Hippocampal formation (tissue), 2 donors: ENCODE measurements at places on chromosomes 11 and 22.
A peak's percentile ranks its signal among the peaks of the same experiment; 100 is the strongest.

DNA sequence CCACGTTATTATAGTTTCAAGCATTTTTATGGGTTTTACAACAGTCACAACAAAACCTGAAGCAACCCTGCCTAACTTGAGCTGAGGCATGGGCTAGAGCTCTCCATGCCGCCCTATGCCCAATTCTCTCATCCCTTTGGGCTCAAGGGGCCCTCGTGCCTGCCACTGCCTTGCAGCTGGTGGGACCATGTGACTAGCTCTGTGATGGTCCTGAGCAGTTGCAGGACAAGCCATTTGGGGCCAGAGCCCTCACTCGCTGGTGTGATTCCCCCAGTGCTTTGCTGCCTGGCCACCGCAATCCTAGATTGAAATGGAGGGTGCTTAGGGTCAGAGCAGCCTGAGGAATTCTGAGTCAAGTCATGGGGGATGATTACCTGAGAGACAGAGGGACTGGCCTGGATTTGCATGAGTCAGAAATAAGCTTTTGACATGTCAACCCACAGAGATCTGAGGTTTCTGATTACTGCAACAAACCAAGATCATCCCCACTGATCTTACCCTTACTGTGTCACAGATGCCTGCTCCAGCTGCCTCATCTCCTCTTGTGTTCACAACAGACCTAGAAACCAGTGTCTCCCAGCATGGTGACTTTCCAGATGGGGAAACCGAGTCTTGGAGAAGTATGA is 323.7 kb downstream of the BRD1 start:
- no peak for DNase-seq

- DNase-seq: no peak
Observed at GRCh38 chr22:41394012-41394356, 12.2 kb downstream of the TEF start.

GRCh38 chr22:24413736-24414385 is 13.5 kb upstream of the ADORA2A start:
- DNase-seq: no peak

- no peak for DNase-seq
Observed at GRCh38 chr11:130246738-130247137, 68.0 kb downstream of the ZBTB44 start.

DNA sequence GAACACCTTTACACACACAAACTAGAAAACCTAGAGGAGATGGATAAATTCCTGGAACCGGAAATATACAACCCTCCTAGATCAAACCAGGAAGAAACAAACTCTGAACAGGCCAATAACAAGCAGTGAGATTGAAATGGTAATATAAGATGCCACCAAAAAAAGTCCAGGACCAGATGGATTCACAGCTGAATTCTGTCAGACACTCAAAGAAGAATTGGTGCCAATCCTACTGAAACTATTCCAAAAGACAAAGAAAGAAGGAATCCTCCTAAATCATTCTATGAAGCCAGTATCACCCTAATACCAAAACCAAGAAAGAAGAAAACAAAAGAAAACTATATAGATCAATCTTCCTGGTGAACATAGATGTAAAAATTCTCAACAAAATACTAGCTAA is 33.9 kb downstream of the PIWIL3 start:
- DNase-seq: no peak

- DNase-seq: no peak
Observed at GRCh38 chr11:109972939-109973338, 120.3 kb upstream of the ZC3H12C start.

DNA sequence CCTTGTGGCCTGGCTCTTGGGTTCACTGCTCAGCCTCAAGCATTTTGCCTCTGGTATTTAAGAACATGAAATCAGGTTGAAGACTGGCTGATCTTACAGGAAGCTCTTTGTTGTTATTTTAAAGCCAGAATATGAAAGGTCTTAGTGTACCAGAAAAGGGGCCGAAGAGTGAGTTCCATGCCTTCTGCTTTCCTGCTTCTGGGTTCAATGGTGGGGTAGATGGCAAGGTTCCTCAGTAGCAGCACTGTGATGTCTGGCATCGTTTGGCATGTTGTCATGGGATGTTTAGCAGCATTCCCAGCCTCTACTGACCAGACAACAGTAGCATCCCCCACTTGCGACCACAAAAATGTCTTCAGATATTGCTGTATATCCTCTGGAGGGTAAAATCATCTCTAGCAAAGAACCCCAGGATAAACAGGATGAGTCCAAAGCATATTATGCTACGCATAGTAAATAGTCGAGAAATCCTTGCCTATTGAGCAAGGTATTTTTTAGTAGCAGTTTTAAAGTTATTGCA is 2.4 kb downstream of the VPS26B start:
- DNase-seq: no peak

- peak; percentile 68 for DNase-seq
Observed at GRCh38 chr22:31347251-31348008, 1.3 kb upstream of the PATZ1 start.

- DNase-seq: peak; percentile 59
Observed at GRCh38 chr11:7511401-7511800, 2.4 kb upstream of the PPFIBP2 start.

GRCh38 chr22:44971651-44972362 is 38.0 kb downstream of the PHF21B start:
- no peak for DNase-seq

- no peak for DNase-seq
Observed at GRCh38 chr11:95592471-95592870, 197.1 kb downstream of the FAM76B start.

DNA sequence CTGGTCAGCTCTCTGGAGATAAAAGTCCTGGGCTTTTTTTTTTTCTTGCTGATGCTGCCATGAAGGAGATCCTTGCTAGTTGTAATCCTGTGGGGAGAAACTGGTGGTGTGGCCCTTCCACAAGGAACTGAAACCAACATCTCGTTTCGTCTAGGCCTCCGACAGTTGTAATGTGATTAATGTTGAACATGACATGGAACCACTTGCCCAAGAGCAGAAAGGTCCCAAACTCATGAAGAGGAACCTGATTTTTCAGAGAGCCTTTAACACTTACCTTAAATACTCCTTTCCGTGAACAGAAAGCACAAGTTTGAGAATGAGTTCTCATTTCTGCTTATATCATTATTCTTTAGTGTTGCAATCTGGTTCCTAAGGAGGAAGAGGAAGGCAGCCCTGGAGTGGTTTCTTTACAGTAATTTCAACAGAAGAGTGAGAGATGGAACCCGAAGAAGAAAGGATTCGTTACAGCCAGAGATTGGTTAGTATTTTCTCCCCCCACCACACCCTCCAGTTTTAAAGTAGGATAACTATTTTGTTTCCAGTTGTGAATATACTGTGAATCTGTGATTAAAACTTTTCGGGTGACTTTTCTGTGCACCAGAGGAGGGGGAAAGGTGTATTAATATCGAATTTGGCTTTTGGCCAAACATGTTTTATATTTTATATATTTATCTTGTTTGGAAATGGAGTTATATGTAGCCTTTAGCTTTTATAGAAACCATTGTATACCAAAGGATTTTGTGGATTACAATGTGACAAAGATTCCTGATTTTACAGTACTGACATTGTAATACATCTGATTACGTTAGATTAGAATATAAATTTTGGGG is 2.0 kb downstream of the KDM2A start:
- DNase-seq: no peak

DNA sequence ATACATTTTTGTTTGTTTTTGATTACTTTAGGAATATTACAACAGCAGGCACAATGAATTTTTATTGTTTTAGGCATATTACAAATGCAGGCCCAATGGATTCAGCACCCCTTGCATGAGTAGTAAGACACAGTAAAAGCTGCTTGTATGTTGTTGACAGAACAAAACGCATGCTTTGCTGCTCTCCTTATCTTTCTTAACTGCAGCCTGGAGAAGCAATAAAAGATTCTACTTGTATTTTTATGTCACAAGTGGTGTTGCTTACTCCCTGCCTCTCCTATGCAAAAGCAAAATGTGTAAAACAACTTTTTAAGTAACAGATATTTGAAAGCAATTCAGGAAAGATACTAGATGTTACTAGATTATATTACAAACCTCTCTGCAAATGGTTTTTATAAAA is 73.9 kb downstream of the TRPC6 start:
- no peak for DNase-seq

- no peak for DNase-seq
Observed at GRCh38 chr11:116037861-116038260, 533.6 kb upstream of the CADM1 start.

DNA sequence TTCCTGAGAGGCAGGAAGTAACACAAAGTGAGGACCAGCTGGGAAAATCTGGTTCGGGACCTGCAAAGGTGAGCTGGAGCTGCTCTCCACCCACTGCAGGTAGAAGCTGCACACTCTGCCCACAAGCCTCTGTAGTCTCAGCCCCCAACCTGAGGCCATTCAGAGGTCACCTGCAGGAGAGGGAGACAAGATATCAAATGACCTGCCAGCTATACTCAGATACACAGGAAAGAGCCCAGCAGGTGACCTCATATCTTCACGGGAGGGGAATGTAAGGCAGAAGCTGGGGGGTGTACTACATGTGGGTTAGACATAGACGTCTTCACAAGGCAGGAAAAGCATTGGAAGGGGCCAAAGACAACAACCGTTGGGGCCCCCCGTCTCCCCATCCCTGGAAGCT is 86.1 kb downstream of the APIP start:
- DNase-seq: no peak

- no peak for DNase-seq
Observed at GRCh38 chr11:14809466-14809865, 82.6 kb downstream of the CYP2R1 start.

- DNase-seq: no peak
Observed at GRCh38 chr11:130022799-130023198, 20.2 kb upstream of the PRDM10 start.

DNA sequence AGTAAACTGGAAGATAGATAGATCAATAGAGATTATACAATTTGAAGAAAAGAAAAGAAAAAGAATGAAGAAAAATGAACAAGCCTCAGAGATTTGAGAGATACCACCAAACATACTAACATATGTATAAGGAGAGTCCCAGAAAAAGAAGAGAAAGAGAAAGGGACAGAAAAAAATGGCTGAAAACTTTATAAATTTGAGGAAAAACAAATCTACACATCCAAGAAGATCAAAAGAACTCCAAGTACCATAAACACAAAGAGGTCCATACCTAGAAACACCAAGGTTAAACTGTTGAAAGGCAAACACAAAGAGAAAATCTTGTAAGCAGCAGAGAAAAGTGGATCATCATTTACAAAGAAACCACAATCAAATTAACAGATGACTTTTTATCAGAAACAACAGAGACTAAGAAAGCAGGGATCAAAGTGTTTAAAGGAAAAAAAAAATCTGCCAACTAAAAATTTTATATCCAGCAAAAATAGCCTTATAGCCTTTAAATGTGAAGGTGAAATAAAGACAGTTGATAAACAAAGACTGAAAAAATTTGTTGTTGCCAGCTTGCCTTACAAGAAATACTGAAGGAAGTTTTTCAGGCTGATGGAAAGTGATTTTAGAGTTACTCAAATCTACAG is 11.8 kb upstream of the AKIP1 start:
- DNase-seq: no peak

GRCh38 chr22:40396882-40397281 is 26.5 kb downstream of the SGSM3 start:
- no peak for DNase-seq

GRCh38 chr11:45168366-45169130 is 22.1 kb downstream of the PRDM11 start:
- no peak for DNase-seq

- no peak for DNase-seq
Observed at GRCh38 chr11:58912124-58912523, 27.2 kb upstream of the GLYATL1 start.

GRCh38 chr22:31039393-31039792 is 41.7 kb upstream of the SMTN start:
- no peak for DNase-seq

GRCh38 chr11:78311702-78312371 is 105.8 kb downstream of the GAB2 start:
- DNase-seq: no peak

- DNase-seq: no peak
Observed at GRCh38 chr22:36053242-36054147, 24.9 kb upstream of the RBFOX2 start.

DNA sequence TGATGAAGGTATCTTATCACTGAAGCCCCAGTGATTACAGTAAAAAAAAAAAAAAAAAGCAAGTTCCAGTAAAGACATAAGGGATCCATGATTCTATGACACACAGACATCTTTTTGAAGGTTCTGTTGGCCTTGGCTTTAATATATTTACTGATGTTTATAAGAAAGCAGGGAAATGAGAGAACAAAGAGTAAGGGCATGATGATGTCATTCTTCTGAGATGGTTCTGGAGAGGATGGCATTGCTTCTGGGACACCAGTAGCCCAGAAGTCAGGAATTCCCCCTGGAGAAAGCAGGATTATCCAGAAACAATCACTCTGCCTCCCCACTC is 233.6 kb downstream of the FAM76B start:
- DNase-seq: no peak

DNA sequence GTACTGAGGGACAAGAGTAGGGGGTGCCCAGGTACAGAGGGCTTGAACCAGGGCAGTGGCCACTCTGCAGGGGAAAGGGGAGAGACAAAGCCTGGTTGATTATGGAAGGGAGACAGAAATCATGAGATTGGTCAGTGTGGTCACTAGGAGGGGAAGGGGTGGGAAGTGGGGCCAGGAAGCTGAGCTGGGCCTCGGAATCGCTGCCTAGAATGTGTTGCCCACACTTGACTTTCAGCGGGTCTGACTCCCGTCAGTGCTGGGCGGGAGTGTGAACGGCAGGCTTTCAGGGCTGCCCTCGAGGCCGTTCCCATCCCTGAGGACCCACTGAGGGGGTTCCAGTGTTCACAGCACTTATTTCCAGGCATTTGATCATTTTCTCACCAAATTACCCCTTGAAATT is 5.9 kb downstream of the DAGLA start:
- DNase-seq: no peak

DNA sequence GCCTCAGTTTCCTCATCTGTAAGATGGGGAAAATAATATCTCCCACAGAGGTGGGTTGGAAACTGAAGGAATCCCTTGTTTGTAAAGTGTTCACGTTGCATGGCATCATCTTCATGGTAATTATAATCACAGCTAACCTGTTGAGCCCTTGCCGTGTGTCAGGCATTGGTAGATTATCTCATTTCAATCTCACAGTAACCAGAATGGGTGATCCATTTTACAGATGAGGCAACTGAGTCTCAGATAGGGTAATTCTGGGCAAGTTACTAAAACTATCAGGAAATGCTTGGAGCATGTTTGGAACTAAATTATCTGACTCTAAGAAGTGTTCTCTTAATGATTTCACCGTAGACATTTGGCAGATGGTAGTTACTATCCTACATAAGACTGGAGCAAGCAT is 109.4 kb downstream of the NAV2 start:
- DNase-seq: no peak

DNA sequence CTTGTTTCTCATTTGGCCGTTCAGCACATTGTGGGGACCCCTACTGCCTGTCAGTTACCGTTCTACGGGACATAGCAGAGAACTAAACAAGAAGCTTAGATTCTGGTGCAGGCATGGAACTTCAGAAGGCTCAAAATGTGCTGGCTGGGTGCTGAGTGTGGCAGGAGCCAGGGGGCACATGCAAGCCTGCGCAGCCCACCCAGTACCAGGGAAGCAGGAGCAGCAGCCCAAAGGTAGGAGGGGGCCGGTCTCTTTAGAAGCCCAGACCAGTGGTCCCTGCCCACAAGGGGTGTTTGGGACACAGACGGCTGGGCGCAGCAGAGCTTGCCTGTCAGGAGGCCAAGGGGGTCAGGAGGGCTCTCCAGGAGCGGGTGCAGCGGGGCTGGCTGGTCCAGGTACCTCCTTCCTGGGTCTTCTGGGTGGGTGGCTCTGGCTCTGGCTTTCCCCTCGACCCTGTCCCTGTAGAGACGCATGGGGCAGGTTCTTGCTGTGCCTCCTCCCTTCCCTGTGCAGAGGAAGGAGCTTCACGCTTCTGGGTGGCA is 2.2 kb downstream of the PTDSS2 start:
- no peak for DNase-seq

GRCh38 chr22:32103658-32104315 is 55.3 kb downstream of the C22orf42 start:
- DNase-seq: peak; percentile 54
